Activated CD8-positive, alpha-beta memory T cell treated with anti-CD3 and anti-CD28 coated beads for 4 hours (primary cell): ENCODE measurements at places on chromosomes 2 and 18.

DNA sequence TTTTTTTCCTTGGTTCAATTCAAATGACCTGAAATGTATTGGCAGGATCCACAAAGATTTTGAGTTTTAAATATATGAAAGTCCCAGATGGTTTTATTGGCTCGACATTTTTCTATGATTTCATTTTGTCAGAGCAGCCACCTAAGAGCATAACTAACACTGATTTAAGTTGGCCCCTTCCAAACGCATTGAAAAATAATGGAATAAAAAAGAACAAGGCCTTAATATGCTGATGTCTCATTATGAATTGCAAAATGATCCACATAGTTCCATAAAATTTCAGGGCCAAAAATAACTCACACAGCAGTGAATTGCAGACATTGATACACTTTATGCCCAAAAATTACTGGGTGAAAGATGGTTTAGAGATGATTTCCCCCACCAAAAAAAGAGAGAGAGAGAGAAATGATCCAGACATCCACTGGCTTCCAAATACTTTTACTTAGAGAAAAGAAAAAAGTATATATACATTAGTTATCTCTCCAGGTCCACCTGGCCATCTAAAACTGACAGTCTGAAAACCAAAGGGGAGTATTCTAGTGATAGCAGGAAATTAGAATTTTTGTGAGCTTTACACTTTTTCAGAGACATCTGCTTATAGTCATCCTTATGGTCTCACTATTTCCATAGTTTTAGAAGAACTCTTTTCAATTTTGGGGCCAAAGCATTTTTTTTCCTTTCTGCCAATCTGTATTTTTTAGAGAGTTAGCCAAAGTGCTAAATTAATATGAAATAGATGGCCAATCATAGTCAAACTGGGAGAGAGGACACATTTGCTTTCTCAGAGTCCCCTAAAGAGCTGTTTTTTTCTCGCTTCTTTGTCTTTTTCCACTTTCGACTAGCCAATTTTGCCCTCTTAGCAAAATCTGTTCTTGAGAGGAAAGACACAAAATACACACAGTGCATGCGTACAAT lies 213.5 kb upstream of the RND3 start:
- DNase-seq, result no peak

DNA sequence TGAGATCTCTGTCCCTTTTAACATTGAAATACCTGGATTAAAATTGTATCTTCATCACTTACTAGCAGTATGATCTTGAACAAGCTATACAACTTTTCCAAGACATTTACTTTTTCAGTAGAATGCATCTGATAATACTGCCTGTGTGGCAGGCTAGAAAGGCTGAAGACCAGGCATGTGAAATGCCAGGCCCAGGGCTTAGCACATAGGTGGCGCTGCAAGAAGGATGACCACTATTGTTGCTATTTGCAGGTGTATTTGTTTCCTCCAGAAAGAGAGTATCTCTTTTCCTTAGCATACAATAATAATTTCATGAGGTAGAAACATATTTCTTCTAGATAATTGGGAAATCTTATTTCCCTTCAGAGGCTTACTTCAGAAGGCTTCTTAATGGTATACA lies 331.3 kb downstream of the THSD7B start:
- DNase-seq, result no peak

DNA sequence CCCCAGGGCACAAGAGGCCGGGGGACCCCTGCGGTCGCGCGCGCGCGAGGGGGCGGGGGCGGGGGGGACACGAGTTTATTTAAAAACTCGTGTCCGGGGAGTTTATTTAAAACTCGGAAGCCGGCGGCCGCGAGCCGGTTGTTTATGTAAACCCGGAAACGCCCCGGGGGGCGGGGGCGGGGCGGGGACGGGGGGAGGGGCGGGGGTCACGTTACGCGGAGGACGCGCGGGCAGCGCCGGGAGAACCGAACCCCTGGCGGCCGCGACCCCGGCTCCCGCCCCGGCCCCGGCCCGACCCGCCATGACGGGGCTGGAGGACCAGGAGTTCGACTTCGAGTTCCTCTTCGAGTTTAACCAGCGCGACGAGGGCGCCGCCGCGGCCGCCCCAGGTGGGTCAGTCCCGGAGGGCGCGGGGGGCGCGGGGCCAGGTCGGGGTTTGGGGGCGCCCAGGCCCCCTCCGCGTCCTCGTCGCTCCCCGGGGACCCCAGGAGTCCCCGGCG lies 4.4 kb downstream of the NFATC1 start:
- DNase-seq, result peak; percentile 38

DNA sequence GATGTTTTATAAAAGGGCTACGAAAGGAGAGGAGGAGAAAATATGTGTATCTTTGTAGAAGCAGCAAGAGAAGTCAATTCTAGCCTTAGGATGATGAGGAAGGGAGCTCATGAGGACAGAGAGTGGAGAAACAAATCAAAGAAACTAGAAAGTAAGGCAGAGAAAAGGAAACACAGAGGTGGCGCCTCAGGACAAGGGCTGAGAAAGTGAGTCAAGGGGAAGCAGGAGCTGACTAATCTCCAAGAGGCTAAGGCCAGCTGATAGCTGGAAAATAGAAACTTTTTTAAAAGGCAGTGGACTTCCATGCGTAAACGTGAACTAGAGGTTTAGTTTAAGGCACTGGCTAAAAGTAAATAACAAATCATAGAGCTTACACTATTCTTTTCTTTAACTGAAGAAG lies 173.3 kb downstream of the ANKRD44 start:
- DNase-seq, result no peak

DNA sequence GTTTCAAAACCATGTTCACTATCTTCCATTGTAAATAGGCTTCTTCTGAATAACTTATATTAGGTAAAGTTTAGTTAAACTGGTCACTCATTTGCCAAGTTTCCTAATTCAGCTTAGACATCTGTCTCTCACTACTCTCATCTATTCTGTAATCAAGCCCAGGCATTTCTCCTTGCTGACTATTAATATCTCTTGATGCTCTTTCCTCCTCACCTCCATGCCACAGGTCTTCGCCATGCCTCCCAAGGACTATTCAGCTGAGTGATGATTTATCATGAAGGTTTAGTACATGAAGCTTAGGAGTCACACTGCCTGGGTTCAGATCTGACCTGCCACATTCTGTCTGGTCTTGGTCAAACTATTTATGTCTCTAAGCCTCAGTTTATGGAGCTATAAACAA lies 115.5 kb downstream of the SPOPL start:
- DNase-seq, result no peak

DNA sequence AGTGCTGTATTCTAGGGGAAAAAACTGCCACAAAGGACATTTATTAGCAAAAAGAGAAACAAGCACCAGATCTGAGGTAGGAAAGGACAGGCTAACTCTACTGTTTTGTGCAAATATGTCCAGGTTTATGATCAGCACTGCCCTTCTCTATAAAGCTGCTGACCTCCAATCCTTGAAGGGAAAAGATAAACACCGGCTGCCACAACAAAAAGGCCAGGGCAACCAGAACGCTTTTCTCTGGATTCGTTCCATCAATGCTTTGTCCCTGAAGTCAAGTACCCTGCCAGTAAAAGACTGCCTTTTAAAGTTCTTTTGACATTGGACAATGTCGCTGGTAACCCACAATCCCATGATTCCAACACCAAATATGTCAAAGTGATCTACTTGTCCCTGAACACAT lies 21.0 kb downstream of the SMAD2 start:
- DNase-seq, result no peak
